Activated gamma-delta T cell treated with Interleukin-2 at 50 U/mL for 16 hours (primary cell): ENCODE measurements at places on chromosomes 1 and 21.

GRCh38 chr1:214637722-214638458, 34.9 kb downstream of the CENPF start:
- DNase-seq: no peak

- DNase-seq: no peak
These were observed 18.0 kb downstream of the CSF1 start for GRCh38 chr1:109928591-109929111.

DNA sequence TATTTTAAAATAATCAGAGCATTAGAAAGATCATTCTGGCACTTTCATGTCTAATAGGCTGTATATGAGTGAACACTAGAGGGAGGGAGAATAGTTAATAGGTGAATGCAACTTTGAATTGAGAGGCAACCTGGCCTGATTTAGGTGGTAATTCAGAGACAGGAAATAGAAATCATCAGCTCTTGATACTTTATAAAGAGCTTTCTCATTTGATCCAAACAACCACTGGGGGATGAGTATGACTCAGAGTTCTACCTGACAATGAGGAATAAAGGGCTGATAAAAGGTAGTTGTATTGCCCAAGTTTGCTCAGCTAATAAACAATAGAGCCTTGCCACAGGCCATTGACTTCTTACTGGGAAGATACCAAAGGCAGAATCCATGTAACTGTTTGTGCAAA, 5.2 kb upstream of the FAM89A start:
- DNase-seq: no peak

GRCh38 chr1:212760126-212760823, 31.3 kb downstream of the NSL1 start:
- DNase-seq: peak; percentile 27

- no peak for DNase-seq
These were observed 8.3 kb upstream of the CR1 start for GRCh38 chr1:207487636-207488035.

GRCh38 chr1:9073143-9073542, 3.7 kb upstream of the SLC2A5 start:
- no peak for DNase-seq

DNA sequence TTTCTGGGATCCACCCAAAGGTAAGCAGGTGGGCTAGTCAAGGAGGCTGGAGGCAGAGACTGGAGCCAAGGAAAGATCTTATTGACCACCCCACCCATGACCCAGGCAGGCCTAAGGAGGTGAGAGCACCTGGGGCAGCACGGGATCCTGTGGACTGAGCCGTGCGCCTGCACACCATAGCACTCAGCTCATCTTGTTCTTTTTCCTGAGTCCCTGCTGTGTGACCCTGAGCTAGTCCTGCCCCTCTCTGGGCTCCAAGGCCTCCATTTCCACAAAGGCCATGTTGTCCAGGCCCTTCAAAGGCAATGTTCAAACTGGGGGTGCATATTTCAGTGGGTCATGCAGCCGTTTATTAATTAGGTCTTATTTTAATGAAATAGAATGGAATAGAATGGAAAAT, 7.2 kb downstream of the FAM131C start:
- DNase-seq: no peak

- DNase-seq: no peak
These were observed 670 bp downstream of the ST3GAL3 start for GRCh38 chr1:43708002-43708410.

DNA sequence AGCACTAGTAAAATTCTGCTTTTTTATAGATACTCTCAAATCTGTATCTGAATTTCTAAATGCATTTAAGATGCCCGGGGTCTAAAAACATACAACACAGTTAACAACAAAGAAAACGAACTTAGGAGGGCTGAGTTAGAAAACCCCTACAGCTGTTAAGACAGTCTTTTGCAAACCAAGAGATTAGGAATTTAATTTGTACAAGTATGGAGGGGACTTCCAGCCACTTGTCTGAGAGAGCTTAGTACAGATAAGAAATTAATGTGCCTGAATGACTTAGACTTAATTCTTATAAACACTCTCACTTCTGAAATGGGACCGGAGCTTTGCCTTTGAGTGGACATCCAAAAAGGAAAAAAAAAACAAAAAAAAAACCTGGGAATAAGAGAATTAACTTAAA, 61.6 kb downstream of the SMYD3 start:
- DNase-seq: no peak

GRCh38 chr1:17588048-17588871, 48.8 kb downstream of the ARHGEF10L start:
- no peak for DNase-seq

DNA sequence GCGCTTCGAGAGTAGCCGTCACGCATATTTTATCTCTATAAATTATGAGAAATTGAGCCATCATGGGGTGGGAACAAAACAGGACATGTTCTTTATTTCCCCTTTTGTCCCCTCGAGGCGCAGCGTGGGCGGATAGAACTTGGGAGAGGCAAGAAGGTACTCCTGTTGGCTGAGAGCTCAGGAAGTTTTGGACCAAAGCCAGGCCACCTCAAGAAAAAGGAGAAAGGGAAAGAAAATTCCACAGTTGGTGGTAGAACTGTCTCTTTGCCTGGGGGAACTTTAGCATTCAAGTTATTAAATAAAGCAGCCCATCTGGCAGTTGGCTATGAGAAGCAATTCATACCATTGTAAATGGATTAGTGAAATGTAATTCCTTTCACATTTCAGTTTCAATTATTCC, 76.4 kb upstream of the DSCAM start:
- no peak for DNase-seq

DNA sequence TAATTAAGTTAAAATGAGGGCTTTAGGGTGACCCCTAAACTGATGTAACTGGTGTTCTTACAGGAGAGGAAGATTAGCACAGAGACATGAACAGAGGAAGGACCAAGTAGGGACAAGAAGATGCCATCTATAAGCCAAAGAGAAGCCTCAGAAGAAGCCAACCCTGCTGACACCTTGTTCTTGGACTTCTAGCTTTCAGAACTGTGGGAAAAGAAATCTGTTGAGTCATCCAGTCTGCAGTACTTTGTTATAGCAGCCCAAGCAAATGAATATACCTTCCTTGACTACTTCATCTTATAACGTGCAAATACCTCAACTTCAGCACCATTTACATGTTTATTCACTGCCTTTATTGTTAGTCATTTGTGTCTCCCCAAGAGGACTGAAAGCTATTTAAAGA, 3.4 kb downstream of the ZBTB21 start:
- DNase-seq: no peak

DNA sequence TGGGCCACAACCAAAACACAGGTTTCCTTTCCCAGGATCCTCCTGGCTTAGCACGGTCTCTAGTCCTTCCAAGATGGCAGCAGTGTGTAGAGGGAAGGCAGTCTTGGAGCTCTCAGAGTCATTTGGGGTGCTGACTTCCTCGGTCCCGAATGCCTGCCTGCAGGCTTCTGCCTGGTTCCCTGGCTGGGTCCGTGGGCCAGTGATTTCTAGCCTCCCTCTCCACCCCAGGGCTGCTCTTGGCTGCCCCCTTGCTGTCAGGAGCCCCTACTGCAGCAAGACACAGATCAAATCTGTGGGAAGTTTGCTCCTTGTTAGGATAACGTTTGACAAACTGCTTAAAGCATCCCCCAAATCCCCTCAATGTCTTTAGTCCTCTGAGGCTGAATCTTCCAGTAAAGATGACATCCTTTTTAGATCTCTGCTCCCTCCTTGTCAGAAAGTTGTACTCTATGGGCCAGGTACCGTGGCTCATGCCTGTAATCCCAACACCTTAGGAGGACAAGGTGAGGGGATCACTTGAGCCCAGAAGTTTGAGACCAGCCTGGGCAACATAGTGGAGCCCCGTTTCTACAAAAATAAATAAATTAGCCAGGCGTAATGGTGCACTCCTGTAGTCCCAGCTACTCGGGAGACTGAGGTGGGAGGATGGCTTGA, 272.5 kb downstream of the RRAGC start:
- DNase-seq: peak; percentile 32

DNA sequence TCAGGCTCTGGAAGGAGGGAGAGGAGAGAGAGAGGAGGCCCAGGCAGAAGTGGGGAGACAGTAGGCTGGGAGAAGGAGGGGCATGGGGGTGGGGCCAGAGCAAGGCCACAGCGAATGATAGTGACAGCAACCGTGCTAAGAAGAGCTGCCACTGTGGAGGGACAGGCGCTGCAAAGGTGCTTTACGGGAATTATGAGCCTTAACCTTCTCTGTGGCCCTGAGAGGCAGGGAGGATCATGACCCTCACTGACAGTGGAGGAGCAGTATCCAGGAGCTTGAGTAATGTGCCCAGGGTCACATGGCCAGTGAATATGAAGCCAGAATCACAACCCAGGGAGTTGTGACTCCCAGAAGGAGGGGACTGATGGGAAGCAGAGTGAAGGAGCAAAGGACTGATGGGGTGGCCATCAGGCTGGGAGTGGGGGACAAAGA, 53.4 kb upstream of the RPL11 start:
- no peak for DNase-seq

GRCh38 chr1:233662575-233663304, 48.8 kb downstream of the KCNK1 start:
- no peak for DNase-seq
